ENCODE measurements at places on chromosomes 2 and 18.

DNA sequence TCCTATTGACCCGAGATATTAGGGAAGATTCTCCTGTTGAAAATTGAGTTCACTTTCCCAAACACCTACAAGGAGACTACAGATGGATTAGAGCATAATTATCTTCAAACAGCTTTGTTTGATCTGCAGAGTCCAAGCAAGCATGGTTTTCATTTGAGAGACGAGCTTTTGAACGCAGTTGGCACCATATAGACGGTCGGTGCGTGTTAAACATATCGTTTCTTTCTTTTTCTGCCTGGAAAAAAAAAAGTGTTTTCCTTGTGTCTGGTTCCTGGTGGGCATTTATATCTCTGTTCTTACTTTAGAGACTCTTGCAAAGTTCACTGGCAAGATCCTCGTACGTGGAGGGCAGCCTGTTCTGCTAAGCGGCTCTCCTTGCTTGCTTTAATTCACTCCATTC, 248.9 kb downstream of the TMEM182 start:
- no peak for DNase-seq

DNA sequence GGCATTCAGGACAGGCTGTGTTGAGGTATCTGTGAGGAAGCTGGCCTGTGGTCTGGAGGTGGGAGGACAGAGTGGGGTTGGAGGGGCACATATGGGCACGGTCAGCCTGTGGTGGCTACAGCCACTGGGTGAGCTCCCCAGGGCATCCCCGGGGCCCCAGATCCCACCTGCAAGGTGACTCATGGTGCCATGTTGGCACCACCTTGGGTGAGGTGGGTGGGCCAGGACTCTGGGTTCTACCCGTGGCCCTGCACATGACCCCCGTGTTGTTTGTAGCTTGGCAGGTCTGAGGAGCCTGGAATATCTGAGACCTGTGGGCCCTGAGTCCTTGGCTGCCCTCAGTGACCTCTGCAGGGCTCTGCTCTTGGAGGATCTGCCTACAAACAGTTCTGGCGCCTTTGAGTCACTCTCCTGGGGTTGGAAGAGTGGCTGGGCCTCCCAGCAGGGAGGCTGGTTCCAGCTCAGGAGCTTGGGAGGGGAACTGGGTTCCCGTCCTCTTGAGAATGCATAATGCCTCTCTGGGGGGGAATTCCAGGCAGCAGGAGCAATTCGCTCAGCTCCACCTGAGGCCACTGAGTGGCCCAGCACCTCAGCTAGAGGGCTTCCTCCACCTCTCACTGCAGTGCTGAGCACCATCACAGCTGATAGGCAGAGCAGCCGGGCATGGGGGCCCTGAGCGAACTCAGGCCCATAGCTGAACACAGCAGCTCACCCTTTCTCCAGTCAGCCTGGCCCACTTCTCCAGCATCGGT, 105.1 kb downstream of the DYSF start:
- no peak for DNase-seq

- no peak for DNase-seq
These were observed 3.9 kb upstream of the CDH7 start for GRCh38 chr18:65746936-65747335.

- DNase-seq = peak; percentile 20
These were observed 5.4 kb downstream of the RAB11FIP5 start for GRCh38 chr2:73107211-73107926.

DNA sequence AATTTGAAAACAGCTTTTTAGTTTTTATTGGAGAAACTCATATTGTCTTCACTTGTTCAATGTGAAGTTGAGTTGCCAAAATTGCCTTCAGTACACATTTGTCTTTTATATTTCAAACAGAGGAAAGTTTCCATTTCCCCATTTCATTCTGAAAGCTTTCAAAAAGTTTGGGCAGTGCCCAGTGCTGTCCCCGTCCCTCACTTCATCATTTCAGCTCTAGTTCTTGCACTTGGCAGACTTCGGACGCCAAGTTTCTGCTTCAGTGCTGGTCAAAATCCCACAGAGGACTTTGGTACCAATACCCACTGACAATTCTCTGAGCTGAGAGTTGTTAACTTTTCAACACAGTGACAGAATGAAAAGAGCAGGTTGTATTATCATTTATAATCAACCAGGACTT, 43.4 kb upstream of the AQP4 start:
- DNase-seq = no peak

DNA sequence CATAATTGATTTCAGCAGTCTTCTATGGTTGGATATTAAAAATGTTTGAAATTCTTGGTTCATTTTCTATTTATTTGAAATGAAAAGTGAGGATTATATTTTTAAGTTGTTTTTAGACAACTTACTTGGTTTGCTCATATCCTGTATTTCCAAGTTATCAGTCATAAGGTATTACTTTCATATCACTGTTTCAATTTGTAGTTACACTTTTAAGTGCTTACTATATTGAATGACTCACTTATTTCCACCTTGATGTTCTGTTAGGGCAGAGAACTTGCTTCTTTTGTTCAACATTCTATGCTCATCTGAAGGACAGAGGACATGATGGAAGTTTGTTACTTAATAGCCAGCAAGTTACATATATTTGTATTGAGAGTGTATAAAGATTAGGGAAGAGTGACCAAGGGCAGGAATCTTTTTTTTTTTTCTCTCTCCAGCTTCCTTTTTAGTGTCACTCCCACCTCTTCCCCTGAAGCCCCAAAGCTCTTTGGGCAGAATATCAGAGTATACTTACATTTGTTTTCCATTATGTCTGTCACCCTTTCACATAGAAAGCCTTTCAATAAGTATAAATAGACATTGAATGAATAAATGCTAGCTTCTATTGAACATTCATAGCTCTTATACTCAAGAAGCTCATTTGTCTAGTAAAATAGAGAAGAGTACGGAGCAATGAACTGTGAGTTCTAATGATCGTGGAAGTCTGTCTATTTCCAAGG, 28.1 kb downstream of the PIK3C3 start:
- no peak for DNase-seq

- DNase-seq = no peak
These were observed 214.5 kb upstream of the DOK6 start for GRCh38 chr18:69186162-69186561.

DNA sequence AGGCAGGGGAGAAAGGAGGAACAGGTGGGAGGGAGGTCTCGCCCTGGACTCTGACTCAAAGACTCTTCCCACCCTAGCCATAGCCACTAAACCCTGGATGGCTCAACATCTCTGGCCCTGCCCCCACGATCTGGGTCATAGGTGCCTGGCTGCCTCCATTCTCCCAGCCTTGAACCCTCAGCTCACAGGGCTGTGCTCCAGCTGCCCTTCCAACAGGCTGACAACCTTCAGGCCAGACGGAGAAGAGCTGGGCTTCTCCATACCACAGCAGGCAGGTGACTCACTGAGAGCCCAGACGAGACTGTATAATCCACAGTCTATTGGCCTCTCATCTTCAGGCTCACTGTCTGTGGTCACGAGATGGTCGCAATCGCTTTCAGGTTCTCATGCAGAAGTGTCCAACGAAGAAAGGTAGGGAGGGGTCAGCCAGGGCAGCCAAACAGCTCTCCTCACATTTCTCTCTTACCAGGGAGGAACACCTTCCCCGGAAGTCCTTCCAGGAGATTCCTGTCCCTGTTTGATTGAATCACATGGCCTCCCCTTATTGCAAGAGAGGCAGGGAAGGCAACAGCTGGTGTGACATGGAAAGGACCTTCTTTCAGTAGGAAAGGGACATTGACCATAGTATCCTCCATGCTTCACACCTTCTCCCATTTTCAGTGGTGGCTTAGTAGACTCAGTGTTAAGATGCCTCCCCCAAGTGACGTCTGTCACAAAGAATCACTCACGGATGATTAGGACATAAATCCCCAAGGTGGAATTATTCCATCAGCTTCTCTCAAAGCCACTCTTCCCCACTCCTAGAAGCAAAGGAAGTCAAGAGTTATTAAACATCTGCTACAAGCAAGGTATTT, 100.1 kb downstream of the MRO start:
- DNase-seq = no peak

DNA sequence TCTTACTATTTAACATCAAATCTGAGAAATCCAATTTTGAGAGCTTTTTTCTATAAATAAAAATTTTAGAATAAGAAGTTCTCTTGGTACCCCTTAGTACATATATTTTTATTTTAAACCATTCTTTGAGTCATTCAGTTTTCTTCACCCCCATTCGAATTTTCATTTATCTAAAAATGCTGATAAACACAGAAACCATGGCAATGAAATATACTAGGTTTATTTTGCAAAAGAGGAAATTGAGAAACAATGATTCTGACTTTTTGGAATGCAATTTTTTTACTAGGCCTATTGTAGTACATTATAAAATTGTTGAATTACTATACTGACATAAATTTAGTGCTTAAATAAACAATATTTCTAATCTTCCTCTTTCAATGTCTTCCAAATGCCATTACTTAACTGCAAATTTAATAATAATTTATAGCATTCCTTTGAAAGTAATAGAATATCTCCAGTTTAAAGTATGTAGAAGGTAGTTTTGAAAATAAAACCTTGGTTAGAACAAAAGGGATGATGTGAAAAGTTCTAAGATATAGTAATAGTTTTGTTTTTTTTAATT, 46.3 kb downstream of the TANK start:
- no peak for DNase-seq

DNA sequence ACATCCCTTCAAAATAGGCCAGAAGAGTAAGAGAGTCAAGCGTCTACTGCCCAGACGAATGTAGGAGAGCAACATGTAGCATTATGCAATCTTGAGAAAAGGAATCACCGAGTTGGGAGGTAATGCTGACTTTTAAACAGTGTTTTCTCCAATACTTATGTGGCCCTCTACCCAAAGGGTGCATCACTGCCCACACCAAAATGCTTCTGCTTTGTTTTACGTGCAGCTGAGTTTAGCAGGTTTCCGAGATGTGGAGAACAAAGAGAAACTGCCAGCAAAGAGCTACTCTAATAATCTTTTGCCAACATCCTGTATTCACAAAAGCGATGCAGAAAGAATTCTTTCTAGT, 63.4 kb upstream of the ZEB2 start:
- no peak for DNase-seq

- DNase-seq = no peak
These were observed 36.7 kb downstream of the SFXN5 start for GRCh38 chr2:73034661-73035375.

GRCh38 chr18:45671321-45671720, 52.7 kb upstream of the SLC14A1 start:
- no peak for DNase-seq

- DNase-seq = no peak
These were observed 116.5 kb upstream of the FOSL2 start for GRCh38 chr2:28276076-28276618.
